ENCODE measurements at places on chromosomes 4 and X. TPM values are rescaled to one million over a fixed set of nuclear protein-coding genes. Genes with fewer than 3 reads are reported as not detected.

Gene TRPC5OS
- total RNA-seq, result not detected

Gene APOO
- total RNA-seq, result 12.0 TPM

Gene GIMD1
- total RNA-seq, result not detected

Gene MANBA
- total RNA-seq, result 56.0 TPM

- no peak for DNase-seq
Observed at GRCh38 chrX:31704938-31705337, 633.1 kb upstream of the FTHL17 start.
